ENCODE measurements at places on chromosomes 1 and 21.
A peak's percentile ranks its signal among the peaks of the same experiment; 100 is the strongest.

DNA sequence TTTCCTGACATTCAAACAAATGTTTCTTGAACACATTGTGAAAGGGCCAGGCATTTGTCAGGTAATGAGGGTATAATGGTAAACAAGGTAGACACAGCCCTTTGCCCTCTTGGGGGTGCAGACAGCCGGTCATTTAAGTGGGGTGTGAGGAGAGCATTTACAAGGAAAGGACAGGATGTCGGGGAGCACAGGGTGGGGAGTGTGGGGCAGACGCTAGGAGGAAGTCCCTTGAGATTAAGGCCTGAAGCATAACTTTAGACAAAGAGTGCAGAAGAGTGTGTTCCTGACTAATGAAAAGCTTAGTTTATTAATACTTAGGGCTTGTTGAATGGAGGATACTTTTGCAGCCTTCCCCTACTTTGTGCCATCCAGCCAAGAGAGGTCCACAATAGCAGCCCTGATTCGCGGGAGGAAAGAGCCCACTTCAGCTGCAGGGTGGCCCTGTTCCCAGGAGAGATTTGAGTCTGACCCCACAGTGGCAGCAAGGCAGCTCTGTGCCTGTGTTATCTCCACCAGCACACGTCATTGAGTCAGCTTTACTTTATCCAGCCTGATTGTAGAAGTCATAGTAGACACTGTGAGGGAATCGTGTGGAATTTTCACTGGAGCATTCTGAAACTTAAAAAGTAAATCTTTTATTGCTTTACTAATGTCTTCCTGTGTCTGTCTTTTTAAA lies 35.1 kb downstream of the MPZL1 start:
- DNase-seq = no peak

DNA sequence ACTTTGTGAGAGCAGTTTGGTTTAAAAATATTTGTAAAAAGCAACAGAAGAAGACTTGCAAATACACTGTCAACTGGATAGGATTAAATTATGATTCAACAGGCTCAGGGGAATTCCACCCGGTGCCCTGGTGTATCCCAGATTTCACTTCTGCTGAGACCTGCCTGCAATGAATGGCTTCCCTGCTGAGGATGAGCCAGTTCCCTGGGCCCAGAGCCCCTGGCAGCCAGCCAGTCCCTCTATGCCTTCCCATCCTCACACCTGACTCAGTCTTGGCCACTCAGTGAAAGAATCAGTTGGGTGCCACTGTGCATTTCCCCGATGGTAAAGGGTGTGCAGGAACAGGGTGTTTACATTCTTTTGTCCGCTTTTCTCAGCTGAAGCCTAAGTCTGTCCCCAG lies 64.4 kb downstream of the KCTD3 start:
- DNase-seq = peak; percentile 21

DNA sequence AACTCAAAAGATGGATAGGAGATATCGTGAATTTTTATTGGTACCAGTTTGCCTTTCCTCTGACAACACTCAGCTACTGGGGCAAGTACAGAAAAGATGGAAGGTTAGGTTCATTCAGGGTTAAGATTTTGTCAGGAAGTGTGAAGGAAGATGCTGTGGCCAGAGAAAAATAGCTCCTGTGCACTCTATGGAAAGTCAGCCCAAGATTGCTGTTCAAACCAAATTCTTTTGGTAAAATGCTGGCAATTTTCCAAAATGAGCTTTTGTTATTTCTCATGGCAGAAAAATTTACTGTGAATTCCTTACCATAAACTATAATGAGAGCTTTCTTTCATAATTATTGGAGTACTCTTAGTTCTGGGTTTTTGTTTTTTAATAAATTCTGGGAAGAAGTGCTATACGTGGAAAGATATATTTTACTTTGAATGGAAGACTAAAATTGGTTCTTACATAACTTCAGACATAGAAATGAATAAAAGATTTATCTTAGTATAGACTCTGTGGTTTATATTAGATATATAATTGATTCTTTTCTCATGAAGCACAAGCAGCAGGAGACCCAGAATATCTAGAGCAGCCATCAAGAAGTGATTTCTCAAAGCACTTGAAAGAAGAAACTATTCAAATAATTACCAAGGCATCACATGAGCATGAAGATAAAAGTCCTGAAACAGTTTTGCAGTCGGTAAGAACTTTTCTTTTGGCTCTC lies 112.2 kb downstream of the USP25 start:
- DNase-seq = no peak

DNA sequence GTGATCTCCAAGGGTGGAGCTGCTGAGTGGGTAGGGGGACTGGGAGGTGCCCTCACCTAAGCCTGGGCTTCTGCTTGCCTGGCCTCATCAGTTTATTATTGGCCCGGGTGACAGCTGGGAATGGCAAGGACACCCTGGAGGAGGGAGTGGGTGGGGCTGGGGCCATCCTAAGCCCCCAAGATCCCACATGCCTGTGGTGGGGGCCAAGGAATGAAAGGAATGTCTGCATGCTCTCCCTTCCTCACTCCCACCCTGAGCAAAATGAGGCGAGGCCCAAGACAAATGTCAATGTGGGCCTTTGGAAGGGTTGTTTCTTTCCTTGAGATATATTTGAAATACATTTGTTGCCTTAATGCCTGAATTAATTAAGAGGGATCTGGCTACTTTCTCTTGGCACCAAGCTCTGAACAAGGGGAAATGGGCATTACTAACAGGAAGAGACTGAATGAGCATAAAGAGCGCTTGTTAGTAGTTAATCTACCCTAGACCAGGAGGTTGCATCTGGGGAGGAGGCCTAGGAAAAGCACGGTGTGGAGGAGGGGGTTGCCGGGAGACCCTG lies 19.7 kb upstream of the CHI3L1 start:
- no peak for DNase-seq

DNA sequence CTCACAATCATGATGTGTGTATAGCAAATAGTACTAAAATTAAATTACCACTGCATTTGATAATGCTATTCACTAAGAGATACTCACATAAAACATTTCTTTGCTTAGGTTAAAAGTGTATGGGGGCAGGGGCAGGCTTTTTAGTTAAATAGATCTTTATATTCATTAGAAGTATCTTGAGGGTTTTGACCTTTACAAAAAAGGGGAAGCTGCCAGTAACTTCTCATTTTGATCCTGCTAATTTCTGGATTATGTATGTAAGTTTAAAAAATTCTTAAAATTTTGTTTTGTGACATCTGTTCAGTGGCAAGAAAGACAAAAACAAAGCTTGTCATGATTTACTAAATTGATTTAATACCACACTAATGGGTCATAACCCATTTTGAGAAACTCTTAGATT lies 45.8 kb upstream of the S1PR1 start:
- no peak for DNase-seq

DNA sequence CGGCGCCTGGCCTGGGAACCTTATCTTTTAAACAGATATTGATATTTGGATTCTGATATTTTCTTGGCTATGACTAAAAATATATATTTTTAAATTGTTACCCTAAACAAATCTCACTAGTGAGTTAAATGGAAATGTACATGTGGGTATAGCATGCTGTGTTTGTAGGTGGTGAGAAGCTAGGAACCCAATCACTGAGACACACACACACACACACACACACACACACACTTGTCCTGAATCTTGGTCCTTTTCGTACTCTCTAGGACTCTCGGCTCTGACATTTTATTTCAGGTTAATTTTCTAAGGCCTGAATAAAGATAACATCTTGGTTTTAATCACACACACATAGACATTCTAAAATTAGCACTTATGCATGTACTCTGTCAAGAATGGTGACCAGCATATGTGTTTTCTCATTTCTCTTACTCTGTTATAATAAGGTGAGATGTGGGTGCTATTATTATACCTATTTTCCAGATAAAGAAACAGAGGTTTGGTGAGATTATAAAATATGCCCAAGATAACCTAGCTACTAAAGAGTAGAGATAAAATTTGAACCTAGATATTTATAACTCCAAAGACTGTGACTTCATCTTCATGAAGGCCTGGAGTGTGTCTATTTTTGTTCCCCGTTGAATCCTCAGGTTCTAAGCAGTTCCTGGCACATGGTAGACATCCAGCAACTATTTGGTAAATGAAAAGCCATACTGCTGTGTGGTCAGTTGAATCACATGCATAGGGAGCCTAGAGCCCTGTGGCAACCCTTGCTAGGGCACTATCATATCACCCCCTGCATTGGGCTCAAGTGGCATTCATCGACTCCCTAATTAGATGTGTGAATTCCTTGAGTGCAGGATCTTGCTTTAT lies 85.0 kb upstream of the RAB3GAP2 start:
- no peak for DNase-seq

GRCh38 chr1:166738873-166739272 lies 100.4 kb upstream of the POGK start:
- no peak for DNase-seq

- DNase-seq = peak; percentile 87
Observed at GRCh38 chr1:44505210-44505993, 100.3 kb downstream of the RNF220 start.

GRCh38 chr1:207055386-207056001 lies 2.4 kb downstream of the PFKFB2 start:
- no peak for DNase-seq

GRCh38 chr1:94142022-94142421 lies 21.1 kb upstream of the ABCA4 start:
- DNase-seq = no peak
